ENCODE measurements at places on chromosomes 5 and 9. TPM values are rescaled to one million over a fixed set of nuclear protein-coding genes. Genes with fewer than 3 reads are reported as not detected.

GRCh38 chr9:75591972-75592371 is 298.5 kb upstream of the PCSK5 start:
- no peak for DNase-seq

DNA sequence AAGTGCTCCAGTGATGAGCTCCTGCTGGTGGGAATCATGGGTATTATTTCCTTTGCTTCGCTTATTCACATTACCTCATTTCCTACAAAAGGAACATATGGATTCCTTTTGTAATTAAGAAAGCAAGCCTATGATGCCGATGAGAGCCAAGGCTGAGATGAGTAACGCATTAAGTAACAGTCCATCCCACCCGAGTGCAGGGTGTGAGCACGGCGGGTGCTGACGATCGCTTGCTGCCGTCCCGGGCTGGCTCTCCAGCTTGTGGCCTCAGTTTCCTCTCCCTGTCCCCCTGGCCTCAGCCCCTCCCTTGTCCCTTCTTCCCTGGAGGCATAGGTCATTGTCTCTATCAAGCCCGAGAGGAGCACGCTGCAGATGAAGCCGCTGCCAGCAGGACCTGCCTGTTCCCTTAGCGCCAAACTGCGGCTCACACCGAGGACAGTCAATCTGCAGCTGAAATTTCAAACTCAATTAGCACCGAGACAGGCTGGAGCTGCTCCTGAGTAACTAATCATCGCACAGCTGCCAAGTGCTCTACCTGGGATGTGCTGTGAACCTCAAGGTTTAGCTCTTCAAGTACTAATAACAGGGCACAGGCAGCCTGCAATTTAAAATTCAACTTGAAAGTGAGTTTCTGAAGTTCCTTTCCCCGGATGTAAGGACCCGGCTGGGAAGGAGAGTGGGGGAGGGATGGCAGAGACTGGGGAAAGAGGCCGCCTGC is 115.2 kb upstream of the RAPGEF1 start:
- no peak for DNase-seq

GRCh38 chr5:23840083-23840482 is 332.7 kb downstream of the PRDM9 start:
- DNase-seq, result no peak

GRCh38 chr9:69223605-69224004 is 49.5 kb downstream of the TJP2 start:
- peak; percentile 49 for DNase-seq

DNA sequence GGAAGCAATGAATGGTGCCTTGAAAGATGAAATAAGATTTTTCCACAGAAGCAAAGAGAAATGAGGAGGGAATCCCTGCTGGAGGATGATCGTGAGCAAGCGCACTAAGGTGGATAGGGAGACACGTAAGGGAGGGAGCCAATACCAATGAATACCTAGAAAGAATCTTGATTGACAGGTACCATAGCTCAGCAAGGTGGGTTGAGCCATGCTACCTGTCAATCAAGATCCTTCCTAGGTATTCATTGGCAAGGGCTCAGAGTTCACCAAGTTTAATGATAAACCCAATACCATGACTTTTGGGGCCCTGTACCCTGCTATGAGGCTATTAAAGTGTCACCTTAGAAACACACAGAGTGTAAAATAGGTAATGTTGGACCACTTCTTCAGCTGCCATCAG is 226.8 kb downstream of the GRIA1 start:
- DNase-seq, result no peak

DNA sequence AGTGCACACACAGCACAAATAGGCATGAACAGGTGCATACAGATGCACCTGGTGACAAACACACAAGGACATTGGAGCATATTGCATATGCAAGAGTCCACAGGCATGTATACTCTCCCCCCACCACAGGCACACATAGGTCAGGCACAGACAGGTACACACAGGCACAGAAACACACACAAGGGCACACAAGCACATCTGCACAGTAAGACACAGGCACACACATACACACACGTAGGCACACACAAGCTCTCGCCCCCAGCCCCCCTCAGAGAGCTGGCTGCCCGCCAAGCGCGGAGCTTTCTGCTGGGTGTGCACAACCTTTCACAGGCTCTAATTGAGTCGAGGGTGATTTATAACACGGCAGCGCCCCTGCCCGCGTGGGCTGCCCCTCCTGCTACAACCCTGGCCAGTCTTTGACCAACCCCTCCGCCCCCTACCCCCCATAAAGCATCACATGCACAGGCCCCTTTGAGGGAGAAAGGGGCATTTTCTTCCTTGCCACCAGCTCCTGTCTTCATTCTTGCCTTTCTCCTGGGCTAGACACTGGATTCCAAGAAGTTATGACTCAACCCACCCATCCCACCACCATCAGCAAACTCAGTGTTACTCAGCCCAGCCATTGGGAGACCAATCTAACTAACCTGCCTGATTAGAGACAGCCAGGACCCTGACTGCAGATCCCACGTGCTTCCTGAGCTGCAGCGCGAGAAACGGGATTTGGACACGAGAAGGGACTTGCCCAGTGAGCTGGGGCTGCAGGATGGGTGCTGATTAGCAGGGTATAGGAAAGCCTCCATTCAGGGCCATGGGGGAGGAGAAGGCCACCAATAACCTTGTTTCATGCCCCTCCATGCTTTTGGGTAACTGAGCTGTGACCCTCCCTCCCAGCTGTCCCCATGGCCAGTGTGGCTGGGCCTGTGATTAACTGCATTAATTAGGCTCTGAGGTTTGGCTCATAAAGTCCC is 42.8 kb upstream of the PSD2 start:
- DNase-seq, result no peak

GRCh38 chr5:112312295-112313275 is 106.5 kb downstream of the EPB41L4A start:
- DNase-seq, result no peak

DNA sequence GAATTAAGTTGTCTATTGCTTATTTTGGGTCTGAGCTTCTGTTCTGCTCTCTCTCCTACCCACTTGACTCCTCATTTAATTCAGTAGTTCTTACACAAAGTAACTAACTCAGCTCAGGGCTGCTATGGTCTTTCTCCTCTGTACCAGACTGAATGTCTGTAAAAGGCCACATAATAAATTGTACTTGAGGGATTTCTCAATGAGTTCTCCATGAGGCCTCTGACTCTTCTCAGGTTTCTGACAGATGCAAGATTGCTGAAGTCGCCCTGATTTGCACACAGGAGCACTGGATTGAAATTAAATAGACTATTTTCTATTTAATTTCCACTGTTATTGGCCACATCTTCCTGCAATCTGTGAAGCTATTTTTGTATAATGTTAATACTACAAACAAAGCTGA is 2.9 kb downstream of the IQGAP2 start:
- no peak for DNase-seq

DNA sequence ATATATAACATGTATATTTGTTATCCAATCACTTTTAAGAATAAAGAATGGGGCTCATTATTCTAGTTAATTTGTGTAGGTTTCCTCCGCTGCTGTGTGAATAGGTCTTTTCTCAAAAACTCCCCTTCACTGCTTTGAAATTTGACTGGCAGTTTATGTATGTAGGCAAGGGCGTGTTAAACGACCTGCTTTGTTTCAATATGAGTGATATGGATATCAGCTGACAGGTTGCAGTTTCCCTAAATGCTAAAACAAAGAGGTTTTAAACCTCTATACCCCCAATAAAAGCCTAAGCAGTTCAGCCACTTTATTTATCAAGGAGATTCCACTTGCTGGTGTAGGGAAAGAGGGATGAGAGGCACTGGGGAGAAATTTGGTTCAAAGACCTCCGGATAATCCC is 159.6 kb downstream of the TMEM167A start:
- no peak for DNase-seq

- no peak for DNase-seq
These were observed 8.6 kb downstream of the NOL6 start for GRCh38 chr9:33465096-33465495.

Gene TNFSF15
- 2.1 TPM for total RNA-seq
